Brain pericyte (primary cell): ENCODE measurements at places on chromosomes 2 and 18.

GRCh38 chr2:12057436-12058166, 311.2 kb downstream of the LPIN1 start:
- DNase-seq: no peak

- DNase-seq: no peak
These were observed 27.1 kb upstream of the ODC1 start for GRCh38 chr2:10475221-10475722.

GRCh38 chr18:55338978-55339650, 248.9 kb downstream of the TCF4 start:
- DNase-seq: no peak

DNA sequence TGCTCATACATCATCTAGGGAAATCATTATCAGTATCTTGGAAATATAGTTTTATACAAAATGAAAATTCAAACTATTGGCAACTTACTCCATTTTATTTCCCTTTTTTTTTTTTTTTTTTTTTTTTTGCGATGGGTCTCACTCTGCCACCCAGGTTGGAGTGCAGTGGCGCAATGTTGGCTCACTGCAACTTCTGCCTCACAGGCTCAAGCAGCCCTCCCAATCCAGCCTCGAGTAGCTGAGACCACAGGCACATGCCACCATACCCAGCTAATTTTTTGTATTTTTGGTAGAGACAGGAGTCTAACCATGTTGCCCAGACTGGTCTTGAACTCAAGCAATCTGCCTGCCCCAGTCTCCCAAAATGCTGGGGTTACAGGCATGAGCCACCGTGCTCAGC, 29.0 kb downstream of the OLA1 start:
- no peak for DNase-seq

GRCh38 chr2:128440666-128441340, 122.1 kb upstream of the HS6ST1 start:
- no peak for DNase-seq

DNA sequence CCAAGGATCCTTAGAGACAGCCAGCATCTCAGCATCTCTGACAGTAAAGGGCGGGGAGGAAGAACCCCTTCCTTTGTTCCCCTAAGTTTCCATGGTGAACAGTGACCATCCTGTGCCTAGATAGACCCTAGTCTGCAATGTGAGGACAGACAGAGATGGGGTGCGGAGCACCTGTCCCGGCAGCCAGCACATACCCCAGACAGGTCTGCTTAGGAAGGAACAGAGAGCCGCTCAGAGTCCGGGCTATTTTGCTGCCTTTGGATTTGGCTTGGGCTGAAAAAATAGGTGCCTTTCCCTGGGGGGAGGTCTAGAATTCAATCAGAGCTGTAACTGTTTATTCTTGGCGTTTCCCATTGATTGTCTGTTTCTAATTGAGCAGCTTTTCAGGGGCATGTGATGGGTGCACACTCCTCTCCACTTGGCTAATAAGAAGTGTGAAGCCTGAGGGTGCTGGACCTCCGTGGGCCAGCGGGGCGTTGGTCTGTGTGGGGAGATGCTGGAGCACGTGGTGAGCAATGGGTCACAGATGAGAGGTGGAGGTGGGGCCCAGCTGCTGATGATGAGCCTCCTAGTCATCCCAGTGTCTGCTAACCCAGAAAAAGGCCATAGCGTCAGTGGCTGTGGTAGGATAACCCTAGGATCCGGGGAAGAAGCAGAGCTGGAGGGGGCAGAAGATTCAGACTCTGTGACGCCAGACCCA, 236.8 kb downstream of the SEPTIN10 start:
- DNase-seq: no peak

- DNase-seq: no peak
These were observed 3.0 kb downstream of the NEURL3 start for GRCh38 chr2:96501886-96502810.

DNA sequence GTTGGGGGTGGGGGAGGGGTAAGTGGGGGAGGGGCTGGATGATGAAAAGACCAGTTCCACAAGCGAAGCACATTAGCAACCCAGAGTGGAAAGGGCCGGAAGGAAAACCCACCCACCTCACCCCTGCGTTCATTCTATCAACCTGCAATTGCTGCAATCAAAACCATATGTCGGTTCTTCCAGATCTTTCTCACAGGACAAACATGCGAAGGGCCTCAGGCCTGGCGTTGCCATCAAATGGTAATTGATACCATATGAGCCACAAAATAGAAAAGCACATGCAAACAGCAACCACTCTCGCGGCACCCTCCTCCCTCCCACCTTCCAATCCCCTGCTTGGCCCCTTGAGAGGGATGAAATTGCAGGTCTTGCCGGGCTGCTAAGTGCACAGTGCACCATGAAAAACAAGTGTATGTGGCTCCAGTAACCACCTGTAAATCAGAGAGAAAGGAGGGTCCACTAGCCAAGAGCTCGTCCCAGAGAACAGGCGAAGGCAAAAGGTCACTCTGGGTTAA, 287.5 kb downstream of the TCF4 start:
- DNase-seq: peak; percentile 73

GRCh38 chr2:59301466-59302402, 1060.6 kb upstream of the FANCL start:
- DNase-seq: peak; percentile 22

- no peak for DNase-seq
These were observed 1289.2 kb downstream of the DSC3 start for GRCh38 chr18:29753379-29753778.

DNA sequence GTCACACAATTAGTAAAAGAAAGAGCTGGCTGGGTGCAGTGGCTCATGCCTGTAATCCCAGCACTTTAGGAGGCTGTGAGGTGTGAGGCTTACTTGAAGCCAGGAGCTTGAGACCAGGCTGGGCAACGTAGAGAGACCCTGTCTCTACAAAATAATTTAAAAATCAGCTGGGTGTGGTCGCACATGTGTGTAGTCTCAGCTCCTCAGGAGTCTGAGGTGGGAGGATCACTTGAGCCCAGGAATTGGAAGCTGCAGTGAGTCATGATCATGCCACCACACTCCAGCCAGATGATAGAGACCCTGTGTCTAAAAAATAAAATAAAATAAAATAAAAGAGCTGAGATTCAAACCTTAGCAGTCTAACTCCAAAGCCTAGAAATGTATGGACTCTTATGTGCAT, 39.0 kb upstream of the NEDD4L start:
- DNase-seq: no peak

DNA sequence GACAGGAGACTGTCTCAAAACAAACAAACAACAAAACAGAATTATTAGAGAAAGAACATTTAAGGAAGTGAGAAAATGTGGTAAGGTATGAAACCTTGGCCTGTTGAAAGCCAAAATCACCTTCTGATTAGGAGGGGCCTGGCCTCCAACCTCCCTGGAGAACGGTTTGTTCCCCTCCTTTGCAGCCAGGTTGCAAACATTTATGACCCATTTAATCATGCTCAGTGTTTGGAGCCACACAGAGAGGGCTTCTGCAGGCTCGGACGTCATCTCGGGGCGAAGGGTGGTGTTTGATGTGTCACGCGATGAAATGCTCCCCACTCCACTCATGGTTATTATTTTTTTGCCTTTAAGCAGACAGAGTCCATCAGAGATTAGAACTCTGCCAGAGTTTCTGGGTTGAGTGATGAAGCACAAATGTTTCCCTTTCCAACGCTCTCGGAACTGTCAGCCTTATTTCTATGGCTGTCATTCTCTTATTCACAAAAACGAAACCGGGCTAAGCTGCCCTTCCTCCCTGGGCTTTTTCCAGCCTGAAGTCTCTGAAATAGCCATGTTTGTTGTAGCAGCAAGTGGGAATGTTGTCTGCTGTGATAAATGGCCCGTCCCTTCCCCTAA, 33.6 kb upstream of the ROCK2 start:
- DNase-seq: no peak

DNA sequence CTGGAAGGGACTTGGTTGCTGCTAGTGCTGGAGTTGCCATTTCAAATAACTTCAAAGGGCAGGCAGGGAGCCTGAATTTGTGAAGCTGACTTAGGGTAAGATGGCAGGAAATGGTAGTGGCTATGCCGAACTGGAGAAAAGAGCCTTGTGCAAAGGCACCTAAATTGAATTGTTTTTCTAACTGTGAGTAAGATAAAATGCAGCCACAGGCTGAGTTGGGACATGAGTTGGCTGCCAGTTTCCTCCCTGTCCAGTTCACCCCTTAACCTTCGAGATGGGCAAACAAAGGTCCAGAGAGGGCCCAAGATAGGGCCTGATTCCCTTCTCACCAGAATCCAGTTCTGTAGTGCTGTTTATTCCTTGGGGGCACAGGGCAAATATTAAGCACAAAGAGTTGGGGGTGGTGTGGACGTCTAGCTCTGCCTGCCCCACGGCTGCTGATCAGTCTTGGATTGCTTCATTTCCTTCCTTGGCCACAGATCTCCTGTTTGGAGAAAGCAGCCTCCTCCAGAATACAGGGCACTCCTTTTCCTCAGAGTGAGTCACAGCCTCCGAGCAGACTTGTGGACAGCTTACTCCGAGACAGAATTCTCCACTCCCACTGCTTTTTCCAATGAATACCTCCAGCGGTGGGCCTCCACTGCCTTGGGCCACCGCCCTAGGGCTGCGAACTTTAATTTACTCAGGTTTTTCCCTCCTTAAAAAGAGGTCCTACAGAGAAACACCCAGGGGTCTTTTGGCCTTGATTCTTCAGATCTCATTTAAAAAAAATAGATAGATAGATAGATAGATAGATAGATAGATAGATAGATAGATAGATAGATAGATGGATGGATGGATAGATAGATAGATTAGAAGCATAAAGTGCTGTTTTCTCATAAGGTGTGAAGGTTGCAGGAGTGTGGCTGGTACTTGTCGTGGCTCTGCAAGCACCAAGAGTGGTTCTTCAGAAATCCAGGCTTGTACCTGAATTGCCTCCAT, 18.4 kb upstream of the SLC20A1 start:
- no peak for DNase-seq

GRCh38 chr2:36486521-36487044, 111.4 kb downstream of the FEZ2 start:
- no peak for DNase-seq

DNA sequence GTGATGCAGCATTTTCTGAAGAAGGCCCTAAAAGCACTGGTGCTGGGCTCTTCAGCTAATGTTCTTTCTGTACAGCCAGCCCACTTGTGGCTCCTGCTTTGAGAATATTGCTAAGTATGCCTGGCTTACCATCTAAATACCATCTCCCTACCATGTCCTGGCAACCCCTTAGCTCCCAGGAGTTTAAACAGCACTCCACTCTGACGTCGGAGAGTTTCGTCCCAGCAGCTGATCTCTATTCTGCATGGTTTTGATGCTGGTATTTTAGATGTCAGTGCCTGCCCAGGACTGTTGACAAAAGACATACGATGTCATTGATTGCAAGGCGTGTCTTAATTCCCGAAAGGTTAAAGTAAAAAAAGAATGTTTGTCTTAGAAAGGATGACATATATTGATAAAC, 47.0 kb upstream of the AFF3 start:
- no peak for DNase-seq

GRCh38 chr2:74812787-74813590, 20.9 kb upstream of the HK2 start:
- DNase-seq: no peak

DNA sequence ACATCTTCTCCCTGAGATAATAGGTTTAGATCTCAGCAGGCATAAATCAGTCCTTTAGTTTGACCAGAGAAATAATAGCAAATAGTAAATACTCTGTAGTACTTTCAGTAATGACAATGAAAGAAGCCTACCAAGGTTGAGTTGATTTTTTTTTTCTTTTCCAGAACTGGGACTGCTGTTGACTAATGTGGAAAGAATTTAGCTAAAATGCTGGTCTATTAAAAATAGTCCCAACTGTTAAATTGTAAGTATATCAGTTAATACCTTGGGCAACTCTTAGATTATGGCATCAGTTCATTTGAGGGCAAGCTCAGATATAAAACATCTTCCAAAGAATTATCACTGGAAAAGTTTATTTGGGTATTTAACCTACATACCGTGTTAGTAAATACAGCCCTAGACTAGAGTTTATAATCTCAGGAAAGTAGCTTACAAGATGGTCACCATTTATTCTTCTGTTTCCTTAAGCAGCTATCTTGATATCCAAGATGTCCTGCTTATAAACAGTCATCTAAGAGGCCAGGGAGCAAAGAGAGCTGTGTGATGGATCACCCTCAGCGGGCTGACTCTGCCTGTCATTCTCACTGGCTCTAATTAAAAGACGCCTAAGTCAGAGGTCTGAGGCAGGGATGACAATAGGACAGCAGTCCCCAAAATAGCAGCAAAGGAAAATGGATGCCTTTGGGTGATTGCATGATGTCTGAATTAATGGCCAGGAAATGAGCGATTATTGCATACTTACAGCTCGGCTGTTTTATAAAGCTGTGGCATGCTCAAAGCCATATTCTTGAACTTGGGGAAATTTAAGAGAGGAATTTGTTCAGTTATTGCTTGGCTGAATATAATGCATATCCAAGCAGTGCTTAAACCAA, 121.3 kb downstream of the MTX2 start:
- no peak for DNase-seq

DNA sequence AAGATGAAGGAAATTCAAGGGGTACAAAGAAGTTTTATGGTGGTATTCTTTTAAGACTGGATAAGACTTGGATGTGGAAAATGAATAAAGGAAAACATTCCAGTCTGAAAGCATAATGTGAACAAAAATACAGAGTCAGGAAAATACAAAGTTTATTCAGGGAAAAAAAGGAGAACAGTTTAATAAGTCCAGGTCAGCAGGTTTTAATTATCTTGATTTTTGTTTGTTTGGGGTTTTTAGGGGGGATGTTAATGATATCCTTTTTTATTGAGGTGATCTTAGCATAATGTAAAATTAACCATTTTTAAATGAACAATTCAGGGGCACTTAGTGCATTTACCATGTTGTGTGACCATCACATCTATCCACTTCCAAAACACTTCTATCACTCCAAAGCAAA, 80.6 kb downstream of the NBAS start:
- DNase-seq: no peak

GRCh38 chr2:84458551-84459017, 496 bp downstream of the SUCLG1 start:
- no peak for DNase-seq

GRCh38 chr2:44479127-44479887, 117.6 kb downstream of the CAMKMT start:
- peak; percentile 71 for DNase-seq

- no peak for DNase-seq
These were observed 362.6 kb downstream of the RIT2 start for GRCh38 chr18:42752916-42753315.

- DNase-seq: no peak
These were observed 73.0 kb downstream of the CTNNA2 start for GRCh38 chr2:79585701-79586433.

DNA sequence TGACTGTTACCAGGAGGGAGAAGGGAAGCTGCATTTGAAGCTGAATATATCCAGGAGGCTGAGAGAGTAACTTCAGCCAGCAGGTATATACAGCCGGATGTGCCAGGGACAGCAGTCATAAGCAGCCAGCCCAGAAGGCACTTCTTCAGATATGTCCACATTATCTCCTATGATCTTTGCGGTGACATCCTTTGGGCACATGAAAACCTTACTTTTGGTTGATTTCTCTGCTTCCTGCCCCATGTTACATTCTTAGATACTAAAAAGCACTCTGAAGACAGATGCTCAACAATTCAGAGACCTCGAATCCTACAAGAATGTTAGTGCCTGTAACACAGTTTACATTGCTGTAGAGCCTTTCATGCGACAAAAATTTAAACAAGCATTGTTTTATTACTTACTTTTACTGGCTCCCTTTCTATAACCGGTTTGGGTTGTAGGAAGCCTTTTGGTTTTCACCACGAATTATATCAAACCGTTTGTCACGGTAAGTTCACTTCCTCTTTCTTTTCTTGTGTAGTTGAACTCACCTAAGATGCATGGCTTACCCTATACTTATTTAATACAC, 50.3 kb upstream of the TLK1 start:
- no peak for DNase-seq
